GM04504 (cell line): ENCODE measurements at places on chromosomes 5 and 9.

- no peak for DNase-seq
Measured at GRCh38 chr5:173309731-173310130, 18.5 kb downstream of the STC2 start.

GRCh38 chr5:54693936-54694657 lies 176.5 kb downstream of the SNX18 start:
- DNase-seq, result no peak

GRCh38 chr9:77544546-77544945 lies 103.6 kb downstream of the GNA14 start:
- no peak for DNase-seq

DNA sequence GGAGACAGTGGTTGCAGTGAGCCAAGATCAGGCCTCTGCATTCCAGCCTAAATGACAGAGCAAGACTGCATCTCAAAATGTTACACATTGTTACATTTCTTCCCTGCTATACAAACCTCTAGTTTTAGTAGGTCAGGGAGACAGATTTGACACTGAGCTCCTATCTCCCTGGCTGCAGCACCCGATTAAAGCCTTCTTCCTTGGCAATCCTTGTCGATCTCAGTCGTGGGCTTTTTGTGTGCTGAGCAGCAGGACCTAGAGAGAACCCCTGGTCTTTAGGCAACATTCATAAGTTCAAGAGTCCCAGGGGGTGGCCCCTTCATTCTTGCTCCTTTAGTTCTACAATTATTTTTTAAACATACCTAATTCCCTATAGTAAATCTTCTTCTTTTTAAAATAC lies 13.0 kb downstream of the SERINC5 start:
- no peak for DNase-seq

DNA sequence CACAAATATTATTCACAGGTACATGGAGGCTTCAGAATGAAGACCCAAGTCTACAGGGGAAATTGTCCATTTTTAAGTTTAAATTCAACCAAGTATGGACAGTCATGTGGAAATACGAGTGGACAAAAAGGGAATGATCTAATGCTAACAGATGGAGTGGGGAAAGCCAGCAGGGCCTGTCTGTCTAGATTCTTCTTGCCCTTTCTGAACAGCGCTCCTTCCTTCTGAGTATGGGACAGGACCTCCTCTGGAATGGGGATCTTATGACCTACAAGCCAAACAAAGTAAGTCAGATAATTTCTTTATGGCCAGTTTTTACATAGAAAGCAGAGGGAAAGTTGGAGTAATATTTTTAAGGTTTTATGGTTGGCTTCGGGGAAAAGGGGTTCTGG lies 119.8 kb upstream of the NEK6 start:
- DNase-seq, result no peak

DNA sequence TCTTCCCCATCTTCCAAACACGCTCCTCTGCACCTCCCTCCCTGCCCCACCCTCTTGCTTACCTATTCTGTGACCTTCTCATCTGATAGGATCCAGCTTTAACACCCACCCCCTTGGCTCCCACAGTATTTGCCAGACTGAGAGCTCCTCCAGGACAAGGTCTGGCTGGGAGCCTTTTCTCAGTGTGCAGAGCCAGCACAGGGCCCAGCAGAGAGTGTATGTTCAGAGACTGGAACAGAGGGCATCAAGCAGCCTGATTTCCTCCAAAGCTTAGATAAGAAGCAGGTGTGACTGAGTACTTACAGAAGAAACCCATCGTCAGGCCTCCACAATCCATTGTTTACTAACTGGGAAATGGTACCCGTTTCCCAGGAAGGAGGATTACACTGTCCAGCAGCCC lies 26.6 kb downstream of the LHX6 start:
- DNase-seq, result no peak

DNA sequence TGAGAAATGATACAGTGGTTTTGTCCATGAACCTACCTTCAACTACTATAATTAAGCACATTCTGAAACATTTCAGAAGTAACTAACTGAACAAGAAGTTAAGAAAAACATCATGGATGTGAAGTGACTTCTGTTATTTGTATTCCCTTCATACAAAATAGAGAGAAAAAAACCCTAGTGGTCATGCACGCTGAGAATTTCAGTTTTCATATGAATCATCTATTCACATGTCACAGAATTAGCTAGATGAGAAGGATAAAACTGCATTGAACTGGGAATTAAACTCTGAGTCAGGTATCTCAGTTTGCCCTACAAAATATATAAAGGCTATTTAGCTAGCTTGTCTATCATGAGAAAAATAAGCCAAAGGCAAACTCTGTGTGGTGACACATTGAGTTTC lies 451.8 kb upstream of the FTMT start:
- no peak for DNase-seq

DNA sequence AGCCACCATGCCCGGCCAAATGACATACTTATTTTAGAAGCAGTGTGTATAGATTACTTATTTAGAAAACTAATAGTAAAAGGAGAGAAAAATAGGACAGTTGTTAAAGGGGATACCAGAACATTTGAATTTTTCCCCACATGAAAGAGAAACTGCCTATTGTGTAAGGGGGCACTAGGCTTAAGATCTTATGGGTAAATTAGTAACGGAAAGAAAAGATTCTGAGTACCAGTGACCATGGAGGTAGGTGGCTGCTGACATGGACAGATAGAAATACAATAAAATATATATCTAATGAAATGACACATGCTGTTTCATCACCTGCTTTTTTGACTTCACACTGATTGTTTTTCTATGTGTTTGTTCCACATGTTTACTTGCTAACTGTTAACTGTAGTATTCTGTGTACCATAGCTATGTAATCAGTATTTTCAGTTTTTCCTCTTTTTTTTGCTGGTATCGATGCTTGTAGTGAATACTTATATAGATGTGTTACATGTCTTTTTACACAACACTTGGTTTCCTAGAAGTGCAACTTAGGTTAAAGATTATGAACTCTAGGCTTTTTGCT lies 3.0 kb upstream of the DNAJC21 start:
- no peak for DNase-seq

DNA sequence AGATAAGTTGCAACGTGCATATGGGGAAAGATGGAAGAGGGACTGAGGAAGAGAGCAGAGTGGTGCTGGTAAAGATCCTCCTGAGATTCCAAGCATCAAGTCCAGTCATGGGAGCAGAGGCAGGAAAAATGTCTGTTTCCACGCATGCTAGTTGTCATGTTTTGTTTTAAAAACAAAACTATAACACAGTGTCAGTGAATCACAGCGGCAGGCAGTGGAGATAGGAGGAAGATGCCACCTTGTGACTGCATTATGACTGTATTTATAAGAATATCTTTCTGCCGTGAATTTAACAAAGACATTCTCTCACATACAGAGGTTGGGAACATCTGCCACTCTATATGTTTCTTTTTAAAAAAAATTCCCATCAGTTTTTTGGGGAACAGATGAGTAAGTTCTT lies 3.7 kb upstream of the SVEP1 start:
- no peak for DNase-seq

GRCh38 chr5:125750147-125750860 lies 672.9 kb upstream of the GRAMD2B start:
- no peak for DNase-seq

DNA sequence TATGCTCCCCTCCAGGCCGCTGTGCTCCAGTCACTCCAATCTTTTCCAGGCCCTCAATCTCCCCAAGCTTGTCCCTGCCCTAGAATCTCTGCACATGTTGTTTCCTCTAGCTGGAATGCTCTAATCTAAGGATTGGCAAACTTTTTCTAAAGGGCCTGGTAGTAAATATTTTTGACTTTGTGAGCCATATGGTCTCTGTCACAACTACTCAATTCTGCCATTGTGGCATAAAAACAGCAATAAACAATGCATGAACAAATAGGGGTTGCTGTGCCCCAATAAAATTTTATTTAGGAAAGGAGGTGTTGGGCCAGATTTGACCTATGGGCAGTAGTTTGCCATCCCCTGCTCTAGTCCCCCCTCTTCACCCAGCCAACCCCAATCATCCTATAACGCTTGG lies 150.5 kb upstream of the LRRTM2 start:
- no peak for DNase-seq

DNA sequence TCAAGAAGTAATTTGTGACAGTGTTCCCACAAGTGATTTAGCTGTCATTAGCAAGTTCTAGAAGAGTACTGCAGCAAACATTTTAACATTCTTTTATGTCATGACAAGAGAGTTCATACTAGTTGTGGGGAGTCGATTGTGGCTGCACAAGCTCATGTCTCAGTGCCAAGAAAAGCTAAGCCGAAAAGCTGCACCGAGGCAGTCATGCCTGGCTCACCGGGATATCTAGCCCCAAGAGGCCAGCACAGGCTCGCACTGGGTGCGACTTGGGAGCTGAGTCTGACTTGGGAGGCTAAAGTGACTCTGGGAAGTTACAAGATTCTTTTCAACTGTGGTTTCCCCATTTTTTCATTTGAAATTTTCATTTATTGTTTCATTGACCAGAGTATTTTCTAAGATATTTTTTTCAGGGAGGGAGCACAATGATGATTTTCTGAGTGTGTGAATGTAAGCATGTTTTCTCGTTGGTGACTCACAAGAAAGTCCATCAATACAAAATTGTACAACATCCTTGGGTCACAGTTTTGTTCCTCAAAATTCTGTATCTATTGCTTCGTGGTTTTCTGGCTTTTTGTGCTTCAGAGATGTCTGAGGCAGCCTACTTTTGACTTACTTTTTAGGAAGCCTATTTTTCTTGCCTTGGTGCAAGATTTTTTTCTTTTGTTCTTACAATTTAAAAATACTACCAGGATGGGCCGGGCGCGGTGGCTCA lies 18.7 kb downstream of the CAST start:
- DNase-seq, result no peak

- no peak for DNase-seq
Measured at GRCh38 chr9:135156525-135157510, 69.3 kb downstream of the OLFM1 start.

DNA sequence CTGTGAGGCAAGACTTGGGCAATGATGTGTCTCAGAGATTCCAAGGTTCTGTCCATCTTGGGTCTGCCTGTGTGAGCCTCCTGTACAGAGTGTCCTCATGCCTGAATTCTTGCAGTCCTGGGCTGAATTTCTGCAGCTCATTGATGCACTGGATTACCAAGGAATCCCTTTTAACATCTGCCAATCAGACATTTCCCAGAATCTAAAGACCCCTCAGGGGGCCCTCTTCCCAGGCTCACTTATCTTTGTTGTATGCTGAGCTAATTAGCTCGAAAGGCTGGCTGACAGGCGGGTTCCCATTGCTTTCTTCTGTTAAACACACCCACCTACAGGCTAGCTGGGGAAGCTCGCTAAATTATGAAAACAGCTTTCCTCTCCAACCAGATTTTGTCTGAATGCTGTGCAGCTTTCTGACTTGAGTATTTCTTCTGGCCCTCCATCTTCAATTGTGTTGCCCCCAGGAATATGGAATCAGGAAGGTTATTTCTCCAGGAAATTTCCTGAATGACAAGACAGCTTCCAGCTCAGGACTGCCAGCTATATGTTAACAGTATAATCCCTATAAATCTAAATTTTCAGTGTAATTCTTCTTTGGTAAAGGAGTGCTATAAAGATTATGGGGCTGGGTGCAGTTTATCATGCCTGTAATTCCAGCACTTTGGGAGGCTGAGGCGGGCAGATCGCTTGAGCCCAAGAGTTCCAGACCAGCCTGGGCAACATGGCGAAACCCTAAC lies at the start of gene LIX1:
LIX1 (minus strand) TSS at position 91 of the 734 bp plus-strand sequence; CDS start at position 56, 35 bp downstream.
- DNase-seq, result peak; percentile 5

DNA sequence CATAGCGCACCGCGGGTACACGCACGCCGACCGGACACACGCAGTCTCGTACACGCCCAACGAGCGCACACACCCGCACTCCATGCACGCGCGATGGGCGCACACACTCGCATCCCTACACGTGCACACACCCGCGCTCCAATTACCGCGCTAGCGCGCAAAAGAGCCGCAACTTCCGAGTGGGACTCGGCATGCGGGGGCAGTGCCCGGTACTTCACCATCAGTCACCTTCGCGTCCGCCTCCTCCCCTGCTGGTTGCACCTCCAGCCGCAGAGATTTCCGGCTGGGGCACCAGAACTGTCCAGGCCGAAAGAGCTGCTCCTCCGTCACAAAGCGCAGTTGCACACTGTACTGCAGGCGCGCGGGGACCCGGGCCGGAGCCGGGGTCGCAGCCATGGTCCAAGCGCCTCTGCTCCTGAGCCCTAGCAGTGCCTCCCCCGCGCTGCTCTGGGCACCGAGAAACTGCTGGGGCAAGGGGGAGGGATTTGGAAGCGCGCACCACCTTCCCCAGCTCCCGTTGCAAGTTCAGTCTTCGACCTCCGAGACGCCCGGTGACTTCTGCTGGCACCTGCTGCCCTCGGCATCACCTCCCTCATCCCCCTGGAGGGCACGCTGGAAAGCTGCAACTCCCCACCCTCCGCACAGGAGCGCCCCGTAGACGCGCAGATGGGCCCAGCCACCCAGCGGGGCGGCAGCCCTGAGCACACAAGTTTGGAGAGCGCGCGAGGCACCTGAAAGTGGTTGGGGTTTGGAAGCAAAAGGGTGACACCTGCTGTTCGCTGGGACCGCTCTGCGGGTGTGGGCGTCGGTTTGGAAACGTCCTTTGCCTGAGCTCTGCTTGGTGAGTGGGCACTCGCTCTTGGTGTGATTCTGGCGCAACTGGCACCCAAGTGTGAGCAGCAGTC lies 337.4 kb upstream of the PUM3 start:
- DNase-seq, result no peak

GRCh38 chr5:174825587-174825986 lies 101.2 kb downstream of the MSX2 start:
- DNase-seq, result no peak

- DNase-seq, result no peak
Measured at GRCh38 chr5:22754155-22754554, 99.0 kb downstream of the CDH12 start.

DNA sequence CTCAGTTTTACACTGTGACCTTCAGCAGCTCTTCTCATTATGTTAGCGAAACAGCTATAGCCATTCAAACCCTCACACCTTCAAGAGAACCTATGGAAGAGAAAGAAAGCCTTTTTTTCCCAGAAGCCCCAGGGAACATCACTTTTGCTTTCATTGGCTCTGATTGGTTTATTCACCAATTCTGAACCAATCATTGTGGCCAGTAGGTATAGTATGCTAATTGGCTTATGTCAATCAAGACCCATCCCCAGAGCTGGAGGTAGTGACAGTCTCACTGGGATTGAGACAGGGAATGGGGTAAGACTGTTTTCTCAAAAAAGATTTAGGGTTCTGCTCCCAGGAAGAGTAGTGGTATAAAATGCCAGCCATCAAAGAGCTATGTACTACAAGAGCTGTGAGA lies 74.1 kb upstream of the FSD1L start:
- no peak for DNase-seq

DNA sequence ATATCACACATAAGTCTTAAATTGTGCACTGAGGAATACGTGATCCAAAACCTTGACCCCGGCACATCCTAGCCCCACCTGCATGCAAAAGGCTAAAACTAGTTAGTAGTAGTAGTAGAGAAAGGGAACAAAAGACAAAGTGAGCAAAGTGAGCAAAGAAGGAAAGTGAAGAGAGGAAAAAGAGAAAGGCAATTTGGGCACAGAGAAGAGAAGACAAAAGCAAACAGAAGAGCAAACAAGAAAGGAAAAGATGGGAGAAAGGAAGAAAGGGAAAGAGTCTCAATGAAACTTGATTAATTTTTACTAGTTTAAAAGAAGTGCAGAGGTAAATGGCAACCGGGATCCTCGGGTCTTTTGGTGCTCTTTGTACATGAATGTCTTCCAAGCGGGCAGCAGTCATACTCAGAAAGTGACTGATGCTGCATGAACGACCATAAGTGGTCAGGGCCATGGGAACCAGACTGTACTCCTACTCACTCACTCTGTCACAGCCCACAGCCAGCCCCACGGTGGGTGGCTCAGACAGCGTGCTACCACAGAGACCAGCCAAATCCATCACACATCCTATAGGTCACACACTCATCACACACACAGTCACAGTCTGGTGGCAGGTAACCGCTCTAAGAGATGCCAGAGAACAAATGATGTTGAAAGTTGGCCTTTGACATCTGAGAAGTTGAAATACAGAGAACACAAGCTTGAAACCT lies 203.9 kb downstream of the FBN2 start:
- DNase-seq, result no peak
